Fibroblast of mammary gland (primary cell): ENCODE measurements at places on chromosomes 5 and 9.
A peak's percentile ranks its signal among the peaks of the same experiment; 100 is the strongest.

DNA sequence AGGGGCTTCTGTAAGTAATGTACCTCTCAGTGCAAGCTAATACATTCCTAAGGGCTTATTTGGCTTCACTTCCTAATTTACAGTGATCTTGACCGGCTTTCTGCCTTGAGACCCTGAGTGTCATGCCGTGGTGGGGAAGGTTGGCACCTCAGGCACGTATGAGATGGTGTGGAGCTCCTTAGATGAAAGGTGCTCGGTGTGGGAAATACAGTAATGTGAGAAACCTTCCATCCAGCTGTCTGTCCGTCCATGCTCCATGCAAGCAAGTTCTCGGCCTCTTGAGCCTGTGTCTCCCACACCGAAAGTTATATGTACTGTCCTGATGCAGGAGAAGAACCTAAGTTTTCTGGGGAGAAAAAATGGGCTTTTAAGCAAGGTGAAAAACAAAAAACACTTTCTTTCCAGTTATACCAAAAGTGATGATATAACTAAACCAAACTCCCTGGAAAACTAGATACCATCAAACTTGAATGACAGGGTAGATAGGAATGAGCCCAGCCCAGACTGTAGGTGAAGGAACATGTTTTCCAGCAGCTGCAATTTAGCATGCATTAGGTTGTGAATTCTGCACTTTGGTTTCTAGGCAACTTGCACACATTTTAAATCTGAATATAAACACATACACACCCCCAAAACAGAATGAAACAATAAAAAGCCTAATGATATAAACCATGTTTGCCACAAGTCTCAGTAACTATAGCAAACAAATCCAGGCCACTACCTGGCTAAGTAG is 279.6 kb downstream of the FANCC start:
- DNase-seq: no peak

GRCh38 chr5:31832966-31833365 is 194.0 kb downstream of the PDZD2 start:
- DNase-seq: no peak

GRCh38 chr5:52751137-52751536 is 36.6 kb upstream of the ITGA1 start:
- no peak for DNase-seq

GRCh38 chr9:129750013-129750638 is 2.7 kb downstream of the PTGES start:
- DNase-seq: peak; percentile 84

DNA sequence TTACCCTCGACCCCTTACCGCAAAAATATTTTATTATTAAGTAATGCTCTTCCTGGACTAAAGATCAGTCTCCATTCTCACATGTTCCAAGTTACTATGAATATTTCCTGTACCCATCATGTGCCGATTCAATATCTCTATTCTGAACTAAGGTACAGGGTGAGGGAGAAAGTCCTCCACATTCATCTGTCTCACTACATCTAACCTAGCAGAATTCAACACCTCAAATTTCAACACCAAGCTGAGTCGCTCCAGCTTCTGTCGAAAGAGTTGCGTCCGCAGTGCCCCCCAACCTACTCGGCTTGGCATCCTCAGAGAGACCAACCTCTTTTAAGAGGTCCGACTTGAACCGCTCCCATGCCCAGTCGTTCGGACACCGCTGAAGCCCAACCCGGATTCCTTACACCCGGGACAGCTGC is 1.0 kb downstream of the CERT1 start:
- peak; percentile 46 for DNase-seq
